ENCODE measurements at places on chromosomes 2 and 18.
A peak's percentile ranks its signal among the peaks of the same experiment; 100 is the strongest.

DNA sequence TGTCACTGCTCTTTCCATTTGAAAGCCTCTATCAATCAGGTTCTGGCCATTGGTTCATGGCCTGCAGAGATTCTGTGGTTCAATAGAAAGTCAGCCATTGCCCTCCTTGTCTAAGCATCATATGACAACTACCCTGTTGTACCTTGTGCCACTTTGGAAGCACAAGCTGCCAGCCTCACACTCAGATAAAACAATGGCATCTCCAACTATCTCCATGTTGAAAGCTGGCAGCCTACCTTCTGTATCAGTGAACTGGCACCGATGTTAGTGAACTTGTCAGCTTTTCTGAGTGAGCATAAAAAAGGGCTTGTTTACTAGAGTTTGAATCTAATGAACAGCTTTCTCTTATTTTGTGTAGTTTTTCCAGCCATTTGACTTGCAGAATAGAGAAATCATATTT lies 203.3 kb upstream of the SESTD1 start:
- DNase-seq: no peak

GRCh38 chr2:175450029-175450760 lies 268.7 kb upstream of the ATP5MC3 start:
- no peak for DNase-seq

DNA sequence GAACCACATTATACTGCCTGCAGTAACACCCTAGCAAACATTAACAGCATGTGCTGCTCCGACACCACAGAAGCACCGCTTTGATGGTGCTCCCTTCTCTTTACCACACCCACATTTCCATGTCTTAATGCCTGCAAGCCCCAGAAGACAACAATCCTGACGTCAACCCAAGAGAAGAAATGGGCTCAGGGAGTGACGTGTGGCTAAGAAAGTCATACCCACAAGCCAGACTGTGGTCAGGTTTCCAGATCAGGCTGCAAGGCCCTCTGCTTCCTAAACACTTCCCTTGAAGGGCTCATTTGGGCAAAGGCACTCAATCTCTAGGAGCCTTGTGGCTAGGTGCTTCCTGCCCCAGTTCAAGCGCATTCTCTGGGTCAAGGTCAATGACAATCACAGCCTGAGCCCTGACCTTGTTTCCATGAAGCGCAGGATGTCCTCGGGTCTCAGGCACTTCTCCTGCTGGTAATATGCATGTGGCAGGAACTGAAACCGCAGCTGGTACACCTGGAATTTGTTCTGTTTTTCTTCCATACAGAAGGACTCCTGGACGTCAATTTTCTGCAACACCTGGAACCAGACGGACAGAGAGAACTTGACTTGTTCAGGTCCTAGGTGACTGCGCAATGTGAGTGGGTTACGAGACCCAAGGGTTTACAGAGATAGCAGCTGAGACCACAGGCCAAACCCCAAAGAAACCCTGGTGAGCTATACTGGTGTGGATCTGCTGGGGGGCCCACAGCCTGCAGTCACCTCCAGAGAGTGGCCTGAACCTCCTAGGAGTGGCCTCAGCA lies 67.2 kb downstream of the POLR1A start:
- DNase-seq: no peak

DNA sequence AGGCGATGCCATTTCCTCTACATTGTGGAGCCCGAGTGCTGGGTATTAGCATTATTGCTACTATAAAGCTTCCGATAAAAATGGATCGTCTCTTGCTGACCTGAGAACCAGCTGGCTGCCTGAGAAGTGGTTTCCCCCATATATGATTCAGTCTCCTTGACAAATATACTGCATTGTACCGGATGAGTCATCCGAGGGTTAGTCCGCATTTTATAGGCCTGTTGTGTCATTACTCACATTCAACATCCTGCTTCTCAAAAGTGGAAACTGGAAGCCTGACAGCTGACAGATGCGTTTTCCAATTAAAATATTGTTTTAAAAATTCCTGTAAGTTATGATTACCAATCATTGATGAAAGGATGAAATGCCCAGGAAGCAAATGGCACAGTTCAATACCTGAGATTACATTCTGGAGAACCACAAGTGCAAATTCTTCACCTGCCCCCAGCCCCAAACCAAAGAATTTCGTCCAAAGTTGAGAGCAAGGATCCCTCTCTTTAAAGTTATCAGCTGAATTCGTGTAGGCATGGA lies 65.7 kb downstream of the SPRED2 start:
- DNase-seq: peak; percentile 71

DNA sequence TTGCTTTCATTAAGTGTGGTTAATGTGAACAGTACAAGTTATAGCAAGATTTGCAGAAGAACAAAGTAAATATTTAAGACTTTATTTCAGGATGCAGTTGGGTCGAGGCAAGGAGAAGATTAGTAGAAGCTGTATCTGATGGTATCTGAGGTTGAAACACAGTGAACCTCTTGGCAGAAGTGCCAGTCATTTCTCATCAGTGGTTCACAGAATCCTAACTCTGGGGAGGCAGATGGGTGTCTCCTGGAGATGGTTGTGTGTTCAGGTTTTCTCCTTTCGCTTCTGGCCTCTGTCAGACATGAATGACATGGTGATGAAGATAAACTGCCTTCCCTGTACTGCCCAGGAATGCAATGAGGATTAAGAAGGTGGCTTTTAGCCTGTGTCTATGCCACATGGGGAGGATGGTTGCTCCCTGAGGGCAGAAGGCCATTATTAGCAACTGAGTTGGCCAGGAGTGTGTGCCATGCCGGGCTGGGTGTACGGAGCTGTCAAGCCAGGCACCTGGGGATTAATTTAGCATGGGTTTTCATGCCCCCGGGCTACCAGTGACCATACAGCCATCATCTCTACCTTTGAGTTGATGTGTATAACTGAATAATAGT lies 28.0 kb downstream of the MGAT5 start:
- no peak for DNase-seq

- DNase-seq: no peak
Measured at GRCh38 chr2:52258038-52258437, 1226.1 kb upstream of the NRXN1 start.

- DNase-seq: no peak
Measured at GRCh38 chr2:30233271-30234009, 2.1 kb downstream of the LBH start.

DNA sequence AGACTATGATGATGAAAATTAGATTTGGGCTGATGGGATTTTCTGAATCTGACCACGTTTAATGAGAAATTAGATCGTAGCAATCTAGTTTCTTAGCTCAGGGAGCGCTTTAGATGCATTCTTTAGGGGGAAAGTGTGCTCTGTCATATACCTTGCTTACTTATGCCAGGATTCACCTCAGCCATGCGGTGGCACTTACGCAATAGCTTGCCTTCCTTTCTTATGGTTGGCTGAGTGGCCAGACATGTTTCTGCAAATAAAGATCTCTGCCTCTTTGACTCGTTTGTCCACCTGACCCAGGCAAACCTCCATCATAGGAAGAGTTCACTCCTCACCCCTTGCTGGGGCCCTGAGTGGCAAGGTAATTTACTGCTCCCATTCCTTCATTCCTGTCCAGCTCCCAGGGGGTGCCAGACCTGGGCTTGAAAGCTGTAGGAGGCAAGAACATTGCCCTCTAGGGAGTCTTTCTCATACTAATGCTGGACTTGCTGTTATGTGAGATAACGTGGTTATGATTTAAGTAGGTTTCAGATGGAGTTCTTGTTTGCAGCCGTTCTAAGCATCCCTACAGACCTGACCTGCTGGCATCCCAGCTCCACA lies 57.1 kb downstream of the FBLN7 start:
- no peak for DNase-seq

- DNase-seq: peak; percentile 86
Measured at GRCh38 chr2:102940684-102941083, 178.9 kb downstream of the TMEM182 start.

- no peak for DNase-seq
Measured at GRCh38 chr2:30231996-30232800, 864 bp downstream of the LBH start.

- no peak for DNase-seq
Measured at GRCh38 chr2:238418999-238419546, 7.7 kb upstream of the ASB1 start.

GRCh38 chr2:45171136-45171501 lies 161.9 kb upstream of the SIX2 start:
- DNase-seq: no peak

DNA sequence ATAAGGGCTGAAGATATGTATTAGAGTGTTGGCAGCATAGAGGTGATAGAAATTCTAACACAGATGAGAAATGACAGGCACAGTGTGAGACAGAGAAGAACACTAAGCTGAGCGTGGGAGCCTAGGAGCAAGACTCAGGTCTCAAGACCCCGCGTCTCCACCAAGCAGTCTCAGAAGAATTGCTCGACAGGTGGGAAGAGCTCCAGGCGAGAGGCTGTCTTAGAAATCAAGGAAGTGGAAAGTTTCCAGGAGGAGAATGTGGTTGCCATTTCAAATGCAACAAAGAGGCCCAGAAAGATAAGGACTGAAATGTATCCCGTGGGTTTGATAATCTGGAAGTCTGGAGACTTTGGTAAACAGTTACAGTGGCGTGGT lies 31.5 kb upstream of the CAB39 start:
- no peak for DNase-seq

GRCh38 chr2:225027061-225027762 lies 15.1 kb downstream of the DOCK10 start:
- DNase-seq: no peak

- no peak for DNase-seq
Measured at GRCh38 chr2:202135091-202135874, 62.2 kb downstream of the KIAA2012 start.

DNA sequence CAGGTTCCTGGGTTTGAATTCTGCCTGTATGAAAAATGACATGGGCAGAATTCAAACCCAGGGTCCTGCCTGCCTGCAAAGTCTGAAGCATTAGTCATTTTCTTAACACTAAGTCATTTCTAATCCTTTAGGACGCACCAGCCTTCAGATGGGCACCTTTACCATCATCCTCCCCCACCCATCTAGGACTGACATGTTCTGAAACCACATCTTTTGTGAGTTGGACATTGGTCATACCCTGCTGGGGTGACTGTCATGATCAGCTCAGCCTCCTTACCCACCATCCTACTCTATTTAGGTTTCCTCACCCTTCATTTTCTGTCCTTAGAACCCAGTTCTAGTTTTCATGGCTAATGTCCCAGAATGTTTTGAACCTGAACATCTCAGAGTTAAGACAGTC lies 104.9 kb downstream of the TRIB2 start:
- DNase-seq: no peak

- DNase-seq: no peak
Measured at GRCh38 chr2:187125318-187125717, 276.3 kb upstream of the ZSWIM2 start.

GRCh38 chr2:128541448-128541847 lies 222.8 kb upstream of the HS6ST1 start:
- no peak for DNase-seq

- no peak for DNase-seq
Measured at GRCh38 chr2:134086594-134087219, 167.2 kb upstream of the MGAT5 start.

- DNase-seq: no peak
Measured at GRCh38 chr2:8754106-8754776, 72.4 kb downstream of the ID2 start.

- no peak for DNase-seq
Measured at GRCh38 chr2:65370387-65371073, 61.9 kb downstream of the SPRED2 start.

- no peak for DNase-seq
Measured at GRCh38 chr2:111884592-111884964, 585 bp upstream of the ANAPC1 start.

- DNase-seq: no peak
Measured at GRCh38 chr2:85959826-85960225, 71.0 kb upstream of the ST3GAL5 start.

GRCh38 chr18:54089749-54090459 lies 134.6 kb downstream of the MBD2 start:
- no peak for DNase-seq

- DNase-seq: no peak
Measured at GRCh38 chr2:159379181-159379580, 92.7 kb upstream of the WDSUB1 start.

DNA sequence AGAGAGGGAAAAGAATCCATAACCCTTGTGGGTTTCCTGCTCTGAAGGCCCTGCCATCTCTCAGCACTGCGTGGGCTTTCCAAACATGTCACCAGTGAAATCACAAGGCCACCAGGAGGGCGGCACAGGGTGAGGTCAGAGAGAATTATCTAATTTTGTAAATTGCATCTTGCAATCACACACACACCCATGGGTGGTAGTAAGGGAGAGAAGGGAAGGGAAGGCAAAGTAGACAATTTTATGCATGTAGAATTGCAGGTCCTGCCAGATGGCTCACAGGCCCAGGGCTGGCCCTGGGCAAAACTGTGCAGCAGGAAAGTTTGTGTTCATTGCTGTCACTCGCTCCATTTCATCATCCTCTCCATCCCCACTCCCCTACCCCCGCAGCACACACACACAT lies 21.0 kb upstream of the ZBTB7C start:
- DNase-seq: no peak

DNA sequence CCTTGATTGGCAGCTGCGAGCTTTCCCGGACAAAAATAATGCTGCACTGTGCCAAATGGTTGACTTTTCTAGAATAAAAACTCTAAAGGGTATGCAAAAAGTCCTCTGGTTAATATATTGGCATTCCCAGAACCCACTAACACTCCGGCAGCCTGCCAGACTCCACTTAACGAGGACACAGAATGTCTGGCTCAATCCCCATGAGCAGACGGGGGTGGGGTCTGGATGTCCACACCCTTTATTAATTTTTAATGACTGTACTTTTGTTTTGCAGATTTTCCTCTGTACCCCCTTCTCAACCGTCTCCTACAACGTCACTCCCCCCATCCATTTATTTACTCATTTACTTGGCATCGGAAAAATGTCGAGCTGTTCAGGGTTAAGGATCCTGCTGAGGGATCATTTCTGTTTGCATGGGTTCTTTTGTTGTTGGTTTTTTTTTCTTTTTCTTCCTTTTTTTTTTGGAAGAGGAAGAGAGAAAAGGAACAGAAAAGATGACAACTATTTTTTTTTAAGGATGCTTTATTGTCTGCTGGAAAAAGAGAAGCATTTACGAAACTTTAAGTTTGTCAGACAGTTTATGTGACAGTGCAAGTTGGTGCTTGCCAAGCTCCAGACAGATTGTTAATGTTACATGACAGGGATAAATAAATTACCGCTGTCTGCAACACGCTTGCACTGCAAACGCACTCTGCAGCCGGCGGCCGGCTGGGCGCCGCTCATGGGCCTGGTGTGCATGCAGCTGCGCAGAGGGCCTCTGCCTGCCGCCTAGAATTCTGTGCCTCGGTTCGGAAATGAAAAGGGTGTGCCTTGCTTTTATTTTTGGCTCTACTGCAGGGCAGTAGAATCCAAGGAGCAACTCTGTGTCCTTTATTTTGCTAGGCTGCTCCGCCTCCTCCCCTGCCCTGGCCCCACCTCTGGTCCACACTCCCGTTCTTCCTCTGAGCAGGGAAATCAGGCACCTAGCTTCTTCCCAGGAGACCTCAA lies 3.6 kb downstream of the LDLRAD4 start:
- DNase-seq: no peak

Data from LNCaP clone FGC (cell line).